CD4-positive, alpha-beta T cell treated with Interleukin-17A for 4 hours (primary cell): ENCODE measurements at places on chromosomes 7 and 10.

DNA sequence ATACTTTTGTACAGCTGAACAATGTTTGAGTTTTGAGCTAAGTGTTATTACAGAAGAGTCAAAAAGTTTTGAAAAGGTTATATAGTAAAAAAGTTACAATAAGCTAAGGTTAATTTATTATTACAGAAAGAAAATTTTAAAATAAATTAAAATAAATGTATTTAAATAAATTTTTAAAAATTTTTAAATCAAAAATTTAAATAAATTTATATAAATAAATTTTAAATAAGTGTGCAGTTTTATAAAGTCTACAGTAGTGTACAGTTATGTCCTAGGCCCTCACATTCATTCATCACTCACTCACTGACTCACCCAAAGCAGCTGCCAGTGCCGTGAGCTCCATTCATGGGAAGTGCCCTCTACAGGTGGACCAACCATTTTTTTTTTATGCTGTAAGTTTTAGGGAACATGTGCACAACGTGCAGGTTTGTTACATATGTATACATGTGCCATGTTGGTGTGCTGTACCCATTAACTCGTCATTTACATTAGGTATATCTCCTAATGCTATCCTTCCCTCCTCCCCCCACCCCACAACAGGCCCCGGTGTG is 462.9 kb upstream of the ZMIZ1 start:
- no peak for DNase-seq

- no peak for DNase-seq
Observed at GRCh38 chr10:30782537-30783461, 153.2 kb upstream of the LYZL2 start.

- peak; percentile 22 for DNase-seq
Observed at GRCh38 chr10:58435297-58435985, 50.2 kb downstream of the TFAM start.

DNA sequence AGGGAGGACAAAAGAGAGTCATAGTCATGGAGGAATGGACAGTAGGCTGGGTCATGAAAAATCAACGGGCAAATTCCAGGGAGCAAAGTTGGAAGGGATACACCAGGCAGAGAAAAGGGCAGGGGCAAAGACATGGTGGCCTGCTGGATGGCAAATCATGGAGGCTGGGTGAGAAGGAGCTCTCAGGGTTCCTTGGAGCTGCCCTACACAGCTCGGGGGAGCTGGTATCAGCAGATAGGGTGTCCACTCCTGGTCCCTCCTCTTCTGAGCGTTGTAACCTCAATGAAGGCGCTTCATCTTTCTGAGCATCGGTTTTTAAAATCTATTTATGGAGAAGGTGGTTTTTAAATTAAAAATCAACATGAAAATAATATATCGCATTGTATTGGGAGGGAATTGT is 27.9 kb upstream of the EIF5AL1 start:
- DNase-seq: no peak

- DNase-seq: no peak
Observed at GRCh38 chr7:71566376-71566775, 434.4 kb downstream of the GALNT17 start.
